Karpas-422 (cell line): ENCODE measurements at places on chromosomes 4 and X. TPM values are rescaled to one million over a fixed set of nuclear protein-coding genes. Genes with fewer than 3 reads are reported as not detected.

SEPTIN6 gene
- total RNA-seq = 20.2 and 23.2 TPM in 2 replicates

RBMX gene
- 186 and 263 TPM in 2 replicates for total RNA-seq

DNA sequence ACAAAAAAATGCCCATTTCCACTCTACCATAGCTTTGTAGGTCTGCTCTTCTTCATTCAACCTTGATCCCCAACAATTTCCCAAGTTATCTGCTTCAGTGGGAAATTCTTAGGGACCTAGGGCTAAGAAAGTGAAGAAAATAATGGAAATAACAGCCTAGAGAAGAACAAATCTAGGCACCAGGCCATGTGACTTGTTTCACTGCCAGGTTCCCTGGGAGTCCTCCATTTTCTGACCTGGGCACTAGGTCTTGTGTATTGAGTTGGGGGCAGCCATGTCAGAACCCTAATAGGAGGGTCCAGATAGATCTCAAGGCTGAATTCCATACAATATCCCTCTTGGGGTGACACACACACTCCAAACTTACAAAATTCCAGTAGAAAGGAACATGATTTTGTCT lies 194.6 kb upstream of the STK26 start:
- H3K27me3 ChIP-seq = no peaks in the 10 kb centered on the region
- no peaks in the 10 kb centered on the region for H3K4me1 ChIP-seq
- H3K27ac ChIP-seq = no peak overlapping the region
- DNase-seq = no peak
- H3K4me3 ChIP-seq = no peak overlapping the region

GRCh38 chr4:4418676-4419390 lies 31.9 kb downstream of the NSG1 start:
- no peaks in the 10 kb centered on the region for H3K4me1 ChIP-seq
- no peak overlapping the region for H3K4me3 ChIP-seq
- no peaks in the 10 kb centered on the region for H3K36me3 ChIP-seq
- no peaks in the 10 kb centered on the region for H3K27me3 ChIP-seq

DNA sequence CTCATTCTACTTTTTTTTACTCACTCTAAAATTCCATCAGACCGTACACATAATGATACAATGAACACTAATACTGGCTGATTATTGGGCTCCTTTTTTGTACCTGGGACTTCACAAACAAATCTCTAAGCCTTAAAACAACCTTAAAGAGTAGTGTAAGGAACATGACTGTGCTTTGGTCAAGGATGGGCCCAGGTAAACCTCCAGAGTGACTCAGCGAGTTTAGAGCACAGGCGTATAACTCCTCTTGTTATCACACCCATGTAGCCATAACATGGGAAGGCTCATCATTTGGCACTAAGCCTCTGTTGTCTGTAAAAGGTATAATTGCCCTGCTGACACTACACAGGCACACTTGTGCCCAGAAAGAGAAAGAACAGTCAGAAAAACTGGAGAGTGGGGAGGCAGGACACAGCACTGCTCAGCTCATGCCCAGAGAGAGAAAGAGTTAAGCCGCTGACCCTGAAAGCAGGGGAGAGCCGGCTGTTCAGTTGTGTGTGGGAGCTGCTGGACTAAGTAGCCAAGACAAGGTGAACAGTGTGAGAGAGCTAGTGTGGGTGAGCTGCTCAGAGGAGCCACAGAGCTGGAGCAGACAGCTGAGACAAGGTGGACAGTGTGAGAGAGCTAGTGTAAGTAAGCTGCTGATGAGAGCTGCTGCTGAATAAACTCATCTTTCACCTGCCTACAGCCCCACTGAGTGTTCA lies 319.6 kb upstream of the BMP3 start:
- no peak overlapping the region for H3K4me3 ChIP-seq
- no peak overlapping the region for H3K27ac ChIP-seq
- no peaks in the 10 kb centered on the region for H3K36me3 ChIP-seq
- no peak for DNase-seq
- no peaks in the 10 kb centered on the region for H3K4me1 ChIP-seq

- peaks cover 4% of the 10 kb centered on the region; the same call in 1 of the 2 replicates for H3K4me1 ChIP-seq
- H3K4me3 ChIP-seq = no peak overlapping the region
- no peak overlapping the region for H3K27ac ChIP-seq
- DNase-seq = no peak
- H3K36me3 ChIP-seq = peaks cover 9% of the 10 kb centered on the region; the same call in 1 of the 2 replicates
These were observed 405.0 kb downstream of the AFF2 start for GRCh38 chrX:148905400-148905799.

GRCh38 chr4:37603070-37603468 lies 83.1 kb downstream of the RELL1 start:
- no peak overlapping the region for H3K4me3 ChIP-seq
- H3K27ac ChIP-seq = no peak overlapping the region
- no peaks in the 10 kb centered on the region for H3K27me3 ChIP-seq
- DNase-seq = peak; percentile 82
- H3K36me3 ChIP-seq = no peaks in the 10 kb centered on the region

DNA sequence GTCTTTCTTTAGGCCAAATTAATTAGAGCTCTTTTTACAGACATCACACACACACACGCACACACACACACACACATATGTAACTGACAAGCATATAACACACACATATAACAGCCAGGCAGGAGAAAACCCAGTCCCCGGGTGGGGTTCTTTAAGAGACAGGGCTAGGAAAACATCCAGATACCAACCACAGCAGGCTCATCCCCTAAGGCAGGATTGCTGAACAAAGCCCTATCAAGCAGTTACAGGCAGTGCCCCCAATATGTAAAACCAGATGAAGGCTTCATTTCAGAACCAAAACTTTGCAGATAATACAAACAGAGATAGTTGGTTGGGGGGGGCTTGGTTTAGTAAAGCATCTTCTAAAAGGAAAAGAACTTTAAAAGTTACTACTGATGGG lies 18.0 kb upstream of the FAM47E start:
- no peak overlapping the region for H3K27ac ChIP-seq
- H3K4me3 ChIP-seq = no peak overlapping the region
- no peaks in the 10 kb centered on the region for H3K4me1 ChIP-seq
- no peaks in the 10 kb centered on the region for H3K27me3 ChIP-seq

DNA sequence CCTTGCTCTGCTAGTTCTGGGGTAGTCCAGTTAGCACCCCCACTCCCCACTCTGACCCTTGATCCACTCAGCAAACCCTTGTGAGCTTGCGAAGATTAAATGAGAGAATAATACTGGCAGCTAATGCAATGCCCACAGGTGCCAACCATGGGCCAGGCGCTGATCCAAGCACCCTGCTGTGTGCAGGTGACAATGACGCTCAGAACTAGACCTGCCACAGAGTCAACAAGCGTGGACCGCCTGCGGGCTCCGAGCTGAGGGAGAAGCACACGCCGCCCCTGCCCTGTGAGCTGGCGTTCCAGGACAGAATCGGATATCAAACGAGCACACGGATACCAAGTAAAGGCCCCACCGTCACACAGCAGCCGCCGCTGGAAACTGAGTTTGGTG lies 129.2 kb downstream of the FAM53A start:
- no peak overlapping the region for H3K27ac ChIP-seq
- H3K27me3 ChIP-seq = no peaks in the 10 kb centered on the region
- DNase-seq = no peak
- H3K4me1 ChIP-seq = no peaks in the 10 kb centered on the region

GRCh38 chr4:92091335-92091734 lies 212.4 kb upstream of the GRID2 start:
- H3K4me3 ChIP-seq = peak overlapping the region; percentile 35; the same call in 1 of the 2 replicates
- H3K27me3 ChIP-seq = no peaks in the 10 kb centered on the region
- DNase-seq = peak; percentile 62
- H3K4me1 ChIP-seq = no peaks in the 10 kb centered on the region

DNA sequence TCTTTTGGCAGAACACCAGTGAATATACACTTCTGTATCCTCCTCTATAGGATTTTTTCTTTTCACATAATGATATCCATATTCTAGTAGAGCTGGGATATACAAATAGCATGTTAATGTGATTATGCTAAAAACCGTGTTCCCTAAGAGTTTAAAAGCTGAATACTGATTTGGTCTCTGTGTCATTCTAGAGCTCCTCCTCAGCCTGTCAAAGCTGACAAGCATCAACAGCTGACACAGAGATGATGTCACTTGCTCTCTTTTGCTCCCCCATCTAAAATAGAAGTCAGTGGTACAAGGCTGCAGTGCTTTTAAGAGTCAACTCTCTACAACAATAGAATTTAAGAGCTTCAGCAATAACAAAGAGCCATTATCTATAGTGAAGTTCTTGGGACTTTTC lies 17.1 kb upstream of the HERC3 start:
- no peaks in the 10 kb centered on the region for H3K4me1 ChIP-seq
- H3K27me3 ChIP-seq = no peaks in the 10 kb centered on the region
- H3K4me3 ChIP-seq = no peak overlapping the region
- no peak overlapping the region for H3K27ac ChIP-seq

DNA sequence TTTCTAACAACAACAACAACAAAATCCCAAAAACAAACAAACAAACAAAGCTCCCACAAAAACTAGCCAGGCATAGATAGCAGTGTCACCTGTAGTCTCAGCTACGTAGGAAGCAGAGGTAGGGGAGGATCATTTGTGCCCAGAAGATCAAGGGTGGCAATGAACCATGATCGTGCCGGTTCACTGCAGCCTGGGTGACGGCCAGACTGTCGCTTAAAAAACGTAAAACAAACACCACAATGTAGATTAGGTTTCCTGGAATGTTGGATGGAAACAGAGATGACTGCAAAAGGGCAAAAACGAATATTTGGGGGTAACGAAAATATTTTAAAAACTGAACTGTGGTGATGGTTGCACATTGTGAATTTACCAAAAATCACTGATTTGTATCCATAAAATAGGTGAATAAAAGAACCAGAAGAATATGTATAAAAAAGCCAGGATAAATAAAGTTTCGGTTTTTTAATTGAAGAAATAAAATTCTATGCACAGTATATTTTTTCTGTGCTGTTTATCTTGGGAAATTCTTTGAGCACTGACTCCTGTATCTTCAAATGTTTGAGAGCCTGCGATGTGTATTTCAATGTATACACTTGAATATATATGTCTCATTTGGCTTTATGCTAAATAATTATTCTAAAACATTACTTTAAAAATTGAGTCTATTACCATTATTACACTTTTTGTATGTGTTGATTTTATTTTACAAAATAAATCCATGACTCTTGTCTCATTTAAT lies 1477.0 kb downstream of the PCDH7 start:
- H3K27ac ChIP-seq = no peak overlapping the region
- H3K36me3 ChIP-seq = no peaks in the 10 kb centered on the region
- DNase-seq = no peak
- H3K27me3 ChIP-seq = no peaks in the 10 kb centered on the region
- no peak overlapping the region for H3K4me3 ChIP-seq
- H3K4me1 ChIP-seq = no peaks in the 10 kb centered on the region

GRCh38 chrX:16862829-16863228 lies 7.3 kb downstream of the RBBP7 start:
- H3K4me1 ChIP-seq = peaks cover 8% of the 10 kb centered on the region; the same call in 1 of the 2 replicates
- H3K27me3 ChIP-seq = no peaks in the 10 kb centered on the region
- no peak overlapping the region for H3K4me3 ChIP-seq
- H3K27ac ChIP-seq = no peak overlapping the region
- peaks cover 35% of the 10 kb centered on the region for H3K36me3 ChIP-seq

DNA sequence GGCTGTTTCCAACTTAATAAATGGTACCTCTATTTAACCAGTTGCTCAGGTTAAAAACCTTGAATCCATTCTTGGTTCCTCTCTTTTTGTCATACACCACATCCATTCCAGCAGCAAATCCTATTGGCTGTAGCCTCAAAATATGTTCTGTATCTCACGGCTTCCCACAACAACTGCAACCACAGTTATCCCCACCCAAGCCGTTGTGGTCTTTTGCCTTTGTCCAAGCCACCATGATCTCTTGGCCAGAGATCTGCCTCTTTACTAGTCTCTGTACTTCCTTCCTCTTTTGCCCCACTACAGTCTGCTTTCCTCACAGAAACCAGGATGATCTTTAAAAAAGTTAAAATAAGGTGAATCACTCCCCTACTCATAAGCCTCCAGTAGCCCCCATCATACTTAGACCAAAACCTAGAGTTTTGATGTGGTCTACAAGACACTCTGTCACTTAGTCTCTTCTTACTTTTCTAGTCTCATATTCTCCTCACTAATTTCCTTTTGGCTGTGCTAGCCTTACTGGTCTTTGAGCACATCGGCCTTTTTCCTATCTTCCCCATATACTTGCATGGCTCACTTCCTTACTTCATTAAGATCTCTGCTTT lies 10.3 kb downstream of the MAOA start:
- no peaks in the 10 kb centered on the region for H3K4me1 ChIP-seq
- no peak overlapping the region for H3K27ac ChIP-seq
- no peak for DNase-seq
- H3K4me3 ChIP-seq = no peak overlapping the region

GRCh38 chrX:136623396-136623795 lies 24.6 kb upstream of the CD40LG start:
- no peak overlapping the region for H3K27ac ChIP-seq
- no peaks in the 10 kb centered on the region for H3K4me1 ChIP-seq
- no peaks in the 10 kb centered on the region for H3K36me3 ChIP-seq
- H3K4me3 ChIP-seq = no peak overlapping the region

DNA sequence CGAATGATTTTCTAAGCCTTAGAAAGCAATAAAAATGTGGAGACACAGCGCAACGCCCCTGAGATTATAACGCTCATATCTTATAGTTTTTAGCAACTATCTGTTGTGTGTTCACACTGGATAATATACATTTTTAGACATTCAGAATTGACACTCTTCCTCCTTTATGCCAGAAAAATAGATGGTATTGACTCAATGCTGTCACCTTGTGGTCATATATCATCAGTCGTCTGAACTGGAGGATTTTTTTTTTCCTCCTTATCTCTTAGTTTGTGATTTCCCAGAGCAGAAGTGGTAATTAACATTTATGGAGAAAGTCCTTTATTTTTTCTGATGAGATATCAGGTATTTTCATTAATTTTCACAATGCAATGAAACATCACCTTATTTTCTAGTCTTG lies 759.6 kb downstream of the RAB28 start:
- H3K4me1 ChIP-seq = no peaks in the 10 kb centered on the region
- no peaks in the 10 kb centered on the region for H3K27me3 ChIP-seq
- no peaks in the 10 kb centered on the region for H3K36me3 ChIP-seq
- no peak overlapping the region for H3K27ac ChIP-seq
- H3K4me3 ChIP-seq = no peak overlapping the region
- peak; percentile 63 for DNase-seq

DNA sequence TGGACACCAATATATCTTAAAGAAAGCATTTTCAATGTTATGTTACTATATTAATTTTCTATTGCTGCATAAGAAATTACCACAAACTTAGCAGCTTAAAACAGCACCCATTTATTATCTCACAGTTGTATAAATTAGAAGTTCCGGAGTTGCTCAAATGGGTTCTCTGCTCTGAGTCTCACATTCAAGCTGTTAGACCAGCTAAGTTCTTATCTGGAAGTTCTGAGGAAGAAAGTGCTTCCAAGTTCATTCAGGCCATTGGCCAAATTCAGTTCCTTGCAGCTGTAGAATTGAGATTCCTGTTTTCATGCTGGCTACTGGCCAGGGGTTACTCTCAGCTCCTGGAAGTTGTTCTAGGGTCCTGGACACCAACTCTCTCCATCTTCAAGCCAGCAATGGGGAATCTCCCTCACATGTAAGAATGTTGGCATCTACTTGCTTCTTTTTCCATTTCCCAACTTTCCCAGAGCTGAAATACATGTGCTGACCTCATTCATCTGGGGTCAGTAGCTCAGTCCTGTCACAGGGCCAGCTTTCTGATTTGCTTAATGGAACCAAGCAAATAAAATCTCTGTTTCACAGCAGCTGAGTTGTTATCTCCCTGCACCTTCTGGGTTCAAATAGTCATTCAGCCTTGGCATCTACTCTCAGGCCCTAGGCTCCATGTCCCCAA lies 99.6 kb upstream of the INTU start:
- no peak overlapping the region for H3K4me3 ChIP-seq
- DNase-seq = no peak
- no peaks in the 10 kb centered on the region for H3K4me1 ChIP-seq
- H3K36me3 ChIP-seq = no peaks in the 10 kb centered on the region
